ENCODE measurements at places on chromosomes 2 and 18.

DNA sequence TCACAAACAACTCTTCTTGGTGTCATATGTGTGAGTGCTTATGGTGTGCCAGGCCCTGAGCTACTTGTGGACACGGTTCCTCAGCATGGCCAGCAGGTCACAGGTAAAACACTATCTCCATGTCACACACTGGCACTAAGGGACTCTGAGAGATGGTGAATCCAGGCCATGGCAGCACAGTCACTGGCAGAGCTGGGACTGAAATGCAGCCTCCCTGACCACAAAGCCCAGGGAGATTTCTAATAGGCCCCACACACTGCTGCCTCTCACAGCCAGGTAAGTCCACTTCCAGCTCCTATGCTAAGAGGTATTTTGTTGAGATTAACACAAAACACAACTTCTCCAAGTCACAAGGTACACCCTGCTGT, 92.0 kb downstream of the ACTR2 start:
- no peak for DNase-seq

DNA sequence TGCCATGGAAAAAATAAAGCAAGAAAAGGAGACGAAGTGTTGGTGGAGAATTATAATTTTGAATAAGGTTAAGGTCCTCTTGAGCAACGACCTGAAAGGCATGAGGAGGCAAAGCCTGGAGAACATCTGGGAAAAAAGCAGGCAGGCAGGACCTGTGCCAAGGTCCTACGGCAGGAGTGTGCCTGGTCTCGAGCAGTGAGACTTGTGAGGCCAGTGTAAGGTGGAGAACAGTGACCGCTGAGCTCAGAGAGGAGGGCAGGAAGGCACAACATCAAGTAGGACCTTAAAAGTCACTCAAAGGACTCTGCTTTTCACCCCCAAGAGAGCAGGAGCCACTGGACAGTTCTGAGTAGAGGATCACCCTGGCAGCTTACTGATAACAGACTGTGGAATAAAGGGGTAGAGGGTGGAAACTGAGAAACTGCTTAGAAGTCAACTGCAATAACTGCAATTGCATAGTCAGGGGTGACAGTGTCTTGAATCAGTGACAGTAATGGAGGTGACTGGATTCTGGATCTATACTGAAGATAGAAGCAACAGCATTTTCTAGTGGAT, 3.5 kb downstream of the NOL10 start:
- DNase-seq = no peak

DNA sequence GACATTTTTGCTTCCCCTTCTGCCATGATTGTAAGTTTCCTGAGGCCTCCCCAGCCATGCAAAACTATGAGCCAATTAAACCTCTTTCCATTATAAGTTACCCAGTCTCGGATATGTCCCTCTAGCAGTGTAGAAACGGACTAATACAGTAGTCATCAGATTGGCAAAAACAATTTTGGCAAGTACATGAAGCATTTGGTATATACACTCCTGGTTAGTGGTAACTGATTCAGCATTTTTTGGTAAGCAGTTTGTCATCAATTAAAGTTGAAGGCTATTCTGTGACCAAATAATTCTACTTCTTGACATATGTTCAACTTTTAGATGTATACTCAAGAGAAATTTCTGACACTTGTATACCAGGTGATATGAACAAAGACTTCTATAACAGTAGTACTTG, 190.5 kb upstream of the STON1 start:
- no peak for DNase-seq

DNA sequence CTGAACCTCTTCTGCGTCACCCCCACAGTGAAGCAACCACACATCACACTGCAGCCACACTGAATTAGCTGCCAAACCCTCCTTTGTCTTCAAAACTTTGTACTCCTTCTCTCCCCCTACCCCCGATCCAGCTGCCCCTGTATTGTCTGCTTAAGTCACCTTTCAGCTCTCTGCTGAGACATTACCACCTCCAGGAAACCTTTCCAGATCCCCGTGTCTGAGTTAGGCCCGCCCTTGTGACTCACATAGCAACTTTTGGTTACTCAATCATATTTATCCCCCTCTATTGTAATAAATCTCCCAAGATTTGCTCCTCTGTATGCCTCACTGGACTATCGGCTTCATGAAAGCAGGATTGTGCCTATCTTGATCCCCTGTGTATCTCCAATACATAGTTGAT, 82.8 kb upstream of the CDCA7 start:
- DNase-seq = no peak

GRCh38 chr18:27276886-27277285, 91.8 kb upstream of the CHST9 start:
- no peak for DNase-seq

GRCh38 chr2:28382755-28383154, 9.9 kb upstream of the FOSL2 start:
- DNase-seq = no peak

DNA sequence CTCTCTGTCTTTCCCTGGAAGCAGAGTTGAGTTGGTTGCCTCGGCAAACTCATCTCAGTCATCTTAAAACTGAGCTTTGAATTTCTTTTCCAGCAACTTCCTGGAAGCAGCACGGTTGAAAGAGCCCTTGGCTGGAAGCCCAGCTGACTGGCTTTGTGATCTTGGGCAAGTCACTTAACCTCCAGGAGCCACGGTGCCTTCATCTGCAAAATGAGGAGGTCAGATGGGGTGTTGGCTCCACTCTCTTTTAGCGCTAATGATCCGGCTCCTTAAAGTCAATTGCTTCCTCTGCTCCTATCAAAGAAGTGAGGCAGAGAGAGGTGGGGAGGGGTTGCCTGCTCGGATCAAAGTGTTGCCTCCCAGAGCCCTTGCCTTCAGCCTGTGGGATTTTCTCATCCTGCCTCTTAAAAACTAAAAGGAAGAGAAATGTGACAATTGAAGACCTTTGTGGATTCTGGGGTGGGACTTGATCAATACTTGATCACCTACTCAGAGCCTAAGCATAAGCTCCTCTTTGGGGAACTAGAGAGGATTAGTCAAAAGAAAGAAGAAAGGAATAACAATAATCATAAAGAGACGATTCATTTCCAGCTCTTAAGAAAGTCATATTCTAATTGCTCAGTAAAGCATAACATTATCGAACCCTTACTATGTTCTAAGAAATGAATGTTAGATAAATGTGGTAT, 86.6 kb downstream of the MYCN start:
- DNase-seq = no peak

DNA sequence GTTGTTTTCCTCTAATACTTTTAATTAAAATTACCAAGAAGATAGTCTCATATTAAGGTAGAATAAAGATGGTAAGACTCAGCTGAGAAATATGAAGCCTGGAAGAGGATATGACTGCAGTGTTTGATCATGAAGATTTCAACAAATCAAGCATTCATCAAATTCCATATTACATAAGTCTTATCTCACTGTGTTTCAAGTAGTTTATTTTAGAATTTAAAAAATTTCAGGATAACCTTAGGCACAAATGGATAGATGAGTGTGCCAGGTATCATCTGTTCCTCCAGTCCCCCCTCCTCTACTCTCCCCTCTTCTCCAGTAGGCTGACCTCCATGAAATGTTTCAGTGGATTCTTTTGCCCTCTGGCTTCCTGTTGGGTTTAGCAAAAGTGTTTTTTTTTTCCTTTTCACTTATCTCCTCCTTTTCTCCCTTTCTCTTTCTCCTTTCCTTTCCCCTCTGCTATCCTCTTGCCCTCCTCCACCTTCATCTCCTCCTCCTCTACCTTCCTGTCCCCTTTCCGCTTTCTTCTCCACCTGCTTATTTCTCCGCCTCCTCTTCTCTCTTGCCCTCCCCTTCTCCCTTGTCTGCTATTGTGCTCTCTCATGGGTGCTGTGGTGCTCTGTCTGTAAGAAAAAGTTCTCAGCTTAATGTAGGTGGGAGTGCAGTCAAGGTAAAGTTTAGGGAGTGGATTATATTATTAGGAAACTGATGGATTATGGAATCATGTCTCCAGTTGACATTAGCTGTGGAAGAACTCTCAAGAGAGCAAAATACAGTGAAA, 72.8 kb downstream of the ABI2 start:
- DNase-seq = no peak

DNA sequence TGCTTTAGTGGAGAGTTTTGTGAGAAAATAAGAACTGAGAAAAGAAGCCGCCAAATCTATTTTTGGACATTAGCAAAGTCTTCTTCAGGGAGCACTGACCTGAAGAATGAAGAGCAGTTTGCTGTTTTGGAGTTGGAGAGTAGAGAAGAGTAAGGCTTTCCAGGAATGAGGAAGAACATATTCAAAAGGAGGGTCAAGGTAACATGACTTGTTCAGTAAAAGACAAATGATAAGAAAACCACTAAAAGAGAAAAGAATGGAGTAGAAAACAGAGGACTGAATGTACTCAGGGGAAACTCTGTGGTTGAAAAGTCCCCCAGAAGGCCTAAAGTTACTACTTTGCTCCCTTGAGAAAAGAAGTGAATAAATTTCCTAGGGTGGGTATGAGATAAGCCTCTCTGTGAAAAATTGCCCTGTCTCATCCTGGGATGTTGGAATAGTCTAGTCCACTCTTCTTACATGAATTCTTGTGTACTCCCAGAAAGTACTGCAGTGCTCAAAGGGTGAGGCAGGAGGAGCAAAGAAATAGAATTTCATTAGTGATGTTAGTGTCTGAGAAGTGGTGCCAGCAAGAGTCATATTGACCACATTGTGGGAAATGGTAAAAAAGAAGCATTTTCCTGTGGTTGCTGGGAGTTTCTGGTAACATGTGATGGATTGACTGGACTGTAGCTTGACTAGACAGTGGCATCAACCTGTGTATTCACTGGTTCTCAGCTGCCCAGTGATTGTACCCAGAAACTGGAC, 27.8 kb downstream of the MBD5 start:
- no peak for DNase-seq

DNA sequence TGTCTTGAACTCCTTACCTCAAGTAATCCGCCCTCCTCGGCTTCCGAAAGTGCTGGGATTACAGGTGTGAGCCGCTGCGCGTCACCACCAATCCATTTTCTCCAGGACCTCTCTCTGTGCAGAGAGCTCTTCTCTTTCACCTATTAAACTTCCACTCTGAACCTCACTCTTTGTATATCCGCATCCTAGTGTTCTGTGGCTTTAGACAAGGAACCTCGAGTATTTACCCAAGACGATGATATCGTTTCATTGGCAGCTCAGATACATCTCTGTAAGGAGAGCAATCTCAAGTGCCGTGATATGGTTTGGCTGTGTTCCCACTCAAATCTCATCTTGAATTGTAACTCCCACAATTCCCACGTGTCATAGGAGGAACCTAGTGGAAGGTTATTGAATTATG, 15.1 kb upstream of the WDR33 start:
- DNase-seq = no peak

- DNase-seq = no peak
Measured at GRCh38 chr18:48860269-48861180, 90.2 kb downstream of the SMAD7 start.

DNA sequence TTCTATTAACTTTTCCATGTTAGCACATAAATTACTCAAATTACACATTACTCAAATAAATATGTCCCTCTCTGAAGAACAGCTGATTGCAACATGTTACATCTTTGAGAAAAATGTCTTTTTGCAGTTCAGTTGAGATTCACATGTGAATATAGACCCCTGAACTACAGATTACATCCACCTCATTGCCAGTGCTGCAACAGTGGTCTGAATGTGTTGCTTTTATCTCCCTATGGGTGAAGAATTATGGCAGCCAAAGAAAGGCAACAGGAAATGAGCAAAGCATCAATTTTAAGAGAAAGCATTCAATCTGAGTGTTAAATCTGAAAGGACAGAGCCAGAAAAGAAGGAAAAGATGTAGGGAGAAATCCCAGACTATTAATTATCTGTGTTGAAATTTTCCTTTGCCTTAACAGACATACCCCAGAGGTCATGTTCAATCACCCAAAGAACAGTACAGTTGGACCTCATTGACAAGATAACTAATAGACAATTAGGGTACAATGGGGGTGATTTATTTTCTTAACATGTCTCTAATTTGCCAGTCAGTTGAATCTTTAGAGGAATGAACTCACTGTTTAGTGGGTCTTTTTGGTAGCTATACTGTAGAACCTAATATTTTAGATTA, 620.2 kb downstream of the CPS1 start:
- no peak for DNase-seq

DNA sequence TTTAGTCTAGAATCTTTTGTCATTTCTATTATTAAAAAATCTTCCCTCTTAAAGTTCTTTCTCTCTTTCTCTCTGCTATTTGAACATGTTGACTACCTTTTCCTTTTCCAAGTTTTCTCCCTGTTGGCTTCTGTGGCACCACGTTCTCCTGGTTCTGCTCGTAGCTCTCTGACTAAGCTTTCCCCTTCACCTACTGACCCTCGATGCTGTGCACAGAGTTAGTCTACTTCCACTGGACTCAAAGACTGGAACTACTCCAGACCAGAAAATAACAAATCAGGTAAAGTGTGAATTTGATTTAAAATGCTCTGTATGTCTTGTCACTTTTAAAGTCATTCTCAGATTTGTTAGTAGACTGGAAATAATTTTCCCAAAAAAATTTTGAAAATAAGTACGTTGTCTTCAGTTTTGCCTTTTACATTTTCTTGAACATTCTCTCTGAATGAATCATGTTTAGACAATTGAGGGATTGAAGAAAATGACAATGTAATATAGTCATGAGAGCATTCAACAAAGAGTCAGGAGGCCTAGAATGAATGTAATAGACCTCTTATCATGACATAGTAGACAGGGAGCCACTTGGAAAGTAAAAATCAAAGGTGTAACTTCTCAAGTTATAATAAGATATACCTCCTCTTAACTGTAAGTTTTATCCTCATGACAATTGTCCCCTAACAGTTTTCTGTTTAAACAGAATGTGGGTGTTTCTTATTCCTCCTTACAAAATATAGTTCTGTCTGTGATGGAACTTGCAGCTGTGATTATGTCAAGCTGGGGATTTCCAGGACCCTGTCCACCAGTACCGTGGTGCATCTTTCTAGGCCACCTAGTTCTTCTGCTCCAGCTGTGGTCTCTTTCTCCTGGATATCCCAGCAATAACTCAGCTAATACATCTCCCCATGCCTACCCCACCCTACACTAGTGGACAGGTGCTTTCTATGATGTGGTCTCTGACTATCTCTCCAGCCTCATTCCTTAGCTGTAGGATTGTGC, 25.5 kb downstream of the ITPRID2 start:
- DNase-seq = no peak

GRCh38 chr18:58243401-58243800, 199.4 kb downstream of the NEDD4L start:
- no peak for DNase-seq

GRCh38 chr2:12287220-12287751, 429.4 kb upstream of the TRIB2 start:
- no peak for DNase-seq
